Stimulated activated CD4-positive, alpha-beta T cell treated with anti-CD3 and anti-CD28 coated beads, TNF-alpha, amount 100 ng/mL, for 4 hours (primary cell): ENCODE measurements at places on chromosomes 2 and 18.

DNA sequence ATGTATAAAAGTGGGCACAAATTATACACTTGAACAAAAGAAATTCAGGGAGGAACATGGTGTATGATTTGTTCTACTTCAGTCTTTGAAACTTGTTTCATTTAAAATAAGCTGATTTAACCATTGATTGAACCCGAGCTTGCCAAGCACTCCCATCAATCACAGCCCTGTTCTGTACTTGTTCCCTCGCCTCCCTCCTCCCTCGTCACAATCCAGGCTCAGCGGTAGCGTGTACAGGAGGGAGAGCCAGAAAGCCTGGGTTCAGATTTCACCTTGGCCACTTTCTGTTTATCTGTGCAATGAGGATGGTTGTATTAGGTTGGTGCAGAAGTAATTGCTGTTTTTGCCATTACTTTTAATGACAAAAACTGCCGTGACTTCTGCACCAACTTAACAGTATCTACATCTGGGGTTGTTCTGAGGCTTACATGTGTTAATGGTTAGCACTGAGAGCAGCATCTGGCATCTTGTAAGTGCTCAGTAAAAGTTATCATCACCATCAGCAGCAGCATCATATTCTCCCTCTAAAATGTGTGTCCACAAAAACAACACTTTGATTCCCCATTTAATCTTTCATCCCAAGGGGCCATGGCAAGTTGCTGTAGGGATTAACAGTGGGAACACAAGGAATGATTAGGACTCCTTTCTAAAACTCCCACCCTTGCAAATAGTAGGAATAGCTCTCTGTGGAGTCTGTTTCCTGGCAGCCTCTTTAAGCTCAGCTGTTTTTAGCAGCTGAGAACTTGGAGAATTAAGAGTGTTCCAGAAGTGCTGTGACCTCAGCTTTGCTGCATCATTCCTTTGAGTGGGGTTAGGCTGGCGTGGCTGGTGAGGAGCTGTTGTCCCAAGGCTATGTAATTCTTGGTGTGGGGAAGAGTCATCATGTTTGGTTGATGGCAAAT is 4.7 kb downstream of the DPYSL5 start:
- no peak for DNase-seq

- no peak for DNase-seq
These were observed 100.6 kb upstream of the APCDD1 start for GRCh38 chr18:10353791-10354190.

DNA sequence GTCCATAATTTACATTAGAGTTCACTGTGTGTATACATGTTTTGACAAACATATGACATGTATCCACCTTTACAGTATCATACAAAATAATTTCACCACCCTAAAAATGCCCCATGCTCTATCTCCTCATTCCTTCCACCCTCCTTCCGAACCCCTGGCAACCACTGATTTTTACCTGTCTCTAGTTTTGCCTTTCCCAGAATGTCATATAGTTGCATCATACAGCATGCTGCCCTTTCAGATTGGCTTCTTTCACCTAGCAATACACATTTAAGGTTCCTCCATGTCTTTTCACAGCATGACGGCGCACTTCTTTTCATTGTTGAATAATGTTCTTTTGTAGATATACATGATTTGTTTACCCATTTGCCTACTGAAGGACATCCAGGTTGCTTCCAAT is 10.4 kb downstream of the LRPPRC start:
- no peak for DNase-seq

DNA sequence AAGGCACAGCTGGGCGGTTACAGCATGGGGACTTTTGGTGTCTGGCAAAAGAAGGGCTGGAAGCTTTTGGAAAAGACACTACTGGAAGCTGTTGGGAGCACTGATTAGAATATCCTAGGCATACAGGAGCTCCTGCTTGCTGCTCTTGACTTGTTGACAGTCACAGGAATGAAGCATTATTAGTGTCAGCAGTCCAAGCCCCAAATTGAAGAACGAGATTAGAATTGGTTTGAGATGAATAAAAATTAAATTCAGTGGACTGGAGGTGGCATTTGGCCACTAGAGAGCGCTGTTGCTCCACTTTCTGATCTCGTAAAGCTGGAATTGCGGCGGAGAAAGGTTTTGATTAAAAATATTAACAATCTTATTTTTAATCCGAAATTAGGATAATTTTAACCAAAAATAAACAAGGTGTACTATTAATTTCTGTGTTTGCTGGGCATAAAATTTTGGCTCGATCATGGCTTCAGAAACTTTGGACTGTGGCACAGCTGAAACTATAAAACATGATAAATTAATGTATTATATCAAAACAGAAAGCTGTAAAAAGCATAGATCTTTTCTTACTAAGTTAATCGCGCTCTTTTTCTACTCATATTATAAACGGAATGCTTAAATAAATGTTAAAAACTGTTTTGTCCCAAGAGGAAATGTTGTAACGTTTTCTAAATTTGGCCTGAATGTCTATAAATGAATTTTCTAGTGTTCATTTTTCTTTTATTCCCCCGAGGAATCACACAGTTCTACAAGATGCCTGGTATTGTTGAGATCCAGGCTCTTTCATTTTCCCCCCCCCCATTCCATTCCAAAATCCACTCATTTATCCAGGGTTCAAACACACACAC is 2.4 kb upstream of the HOXD8 start:
- DNase-seq = peak; percentile 47

DNA sequence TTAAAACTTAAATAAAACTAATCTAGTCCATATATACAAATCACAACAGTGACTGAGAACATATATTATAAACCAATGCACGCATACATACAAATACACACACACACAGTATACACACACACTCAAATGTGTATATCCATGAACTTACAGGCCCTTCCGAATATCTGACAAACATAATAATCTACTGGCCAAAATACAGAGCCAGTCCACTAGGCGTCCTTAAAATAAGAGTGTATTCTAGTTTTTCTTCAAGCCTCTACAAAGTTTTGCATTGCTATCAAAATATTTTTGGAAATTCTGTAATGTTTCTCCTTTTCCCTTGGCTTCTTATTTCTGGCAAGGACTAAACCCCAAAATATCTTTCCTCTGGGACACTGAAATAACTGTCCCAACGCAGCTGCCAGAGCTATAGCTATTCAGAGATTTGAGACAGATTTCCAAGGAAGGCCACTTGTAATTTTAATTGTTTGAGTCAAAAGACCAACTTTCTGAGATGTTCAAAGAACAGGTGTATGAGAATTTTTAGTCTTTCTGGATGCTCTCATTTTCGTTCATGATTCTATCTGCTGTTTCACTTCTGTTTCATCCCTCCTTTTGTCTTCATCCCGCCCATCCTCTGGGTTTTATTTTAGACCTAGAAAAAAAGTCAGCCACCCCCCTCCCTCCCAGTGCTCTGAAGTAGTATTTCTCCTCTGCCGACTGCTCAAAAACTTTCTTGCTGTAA is 24.1 kb upstream of the SP3 start:
- DNase-seq = no peak

- no peak for DNase-seq
These were observed 384.6 kb upstream of the LRRTM1 start for GRCh38 chr2:80689106-80689505.

DNA sequence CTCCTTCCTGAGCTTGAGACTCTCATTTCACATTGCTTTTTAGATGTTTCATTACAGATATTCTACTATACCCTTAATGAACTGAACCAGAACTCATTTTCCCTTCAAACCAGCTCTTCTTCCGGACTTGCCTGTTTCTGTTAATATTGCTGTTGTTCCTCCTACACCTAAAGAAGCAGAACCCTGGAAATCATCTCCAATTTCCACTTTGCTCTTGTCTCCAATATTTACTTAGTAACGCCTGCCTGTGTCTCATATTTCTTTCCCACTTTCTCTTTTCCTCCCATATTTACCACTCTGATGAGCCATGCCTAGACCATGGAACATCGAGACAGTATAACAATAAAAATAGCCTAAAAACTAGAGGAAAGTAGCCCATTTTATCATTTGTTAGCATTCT is 17.9 kb upstream of the GMCL1 start:
- no peak for DNase-seq

DNA sequence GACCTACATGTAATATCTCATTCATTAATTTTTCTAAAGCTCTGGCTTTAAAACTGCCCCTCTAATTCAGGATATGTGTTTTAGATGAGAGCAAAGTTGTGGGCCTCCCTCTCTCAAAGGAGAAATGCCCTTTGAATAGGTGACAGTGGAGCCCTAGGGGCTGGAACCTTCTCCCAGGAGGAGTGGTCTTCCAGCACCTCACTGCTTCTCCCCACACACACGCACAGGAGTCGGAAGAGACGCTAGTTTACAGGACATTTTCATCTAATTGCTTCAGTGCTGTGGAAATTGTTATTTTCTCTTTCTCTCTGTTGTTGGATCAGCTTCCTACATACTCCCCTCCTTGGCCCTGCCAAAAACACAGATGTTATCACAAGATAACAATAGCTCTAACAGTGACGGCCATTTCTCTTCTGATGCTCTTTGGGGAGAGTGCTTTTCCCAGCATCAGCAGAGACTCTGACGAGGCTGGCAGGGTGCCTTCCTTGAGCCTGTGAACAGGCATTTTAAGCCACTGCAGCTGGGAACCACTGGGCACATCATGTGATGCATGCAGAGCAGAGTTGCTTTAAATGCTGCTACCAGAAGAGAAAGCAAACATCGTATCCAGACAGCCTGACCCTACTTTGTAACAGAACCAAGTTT is 209.4 kb upstream of the SP5 start:
- DNase-seq = no peak

DNA sequence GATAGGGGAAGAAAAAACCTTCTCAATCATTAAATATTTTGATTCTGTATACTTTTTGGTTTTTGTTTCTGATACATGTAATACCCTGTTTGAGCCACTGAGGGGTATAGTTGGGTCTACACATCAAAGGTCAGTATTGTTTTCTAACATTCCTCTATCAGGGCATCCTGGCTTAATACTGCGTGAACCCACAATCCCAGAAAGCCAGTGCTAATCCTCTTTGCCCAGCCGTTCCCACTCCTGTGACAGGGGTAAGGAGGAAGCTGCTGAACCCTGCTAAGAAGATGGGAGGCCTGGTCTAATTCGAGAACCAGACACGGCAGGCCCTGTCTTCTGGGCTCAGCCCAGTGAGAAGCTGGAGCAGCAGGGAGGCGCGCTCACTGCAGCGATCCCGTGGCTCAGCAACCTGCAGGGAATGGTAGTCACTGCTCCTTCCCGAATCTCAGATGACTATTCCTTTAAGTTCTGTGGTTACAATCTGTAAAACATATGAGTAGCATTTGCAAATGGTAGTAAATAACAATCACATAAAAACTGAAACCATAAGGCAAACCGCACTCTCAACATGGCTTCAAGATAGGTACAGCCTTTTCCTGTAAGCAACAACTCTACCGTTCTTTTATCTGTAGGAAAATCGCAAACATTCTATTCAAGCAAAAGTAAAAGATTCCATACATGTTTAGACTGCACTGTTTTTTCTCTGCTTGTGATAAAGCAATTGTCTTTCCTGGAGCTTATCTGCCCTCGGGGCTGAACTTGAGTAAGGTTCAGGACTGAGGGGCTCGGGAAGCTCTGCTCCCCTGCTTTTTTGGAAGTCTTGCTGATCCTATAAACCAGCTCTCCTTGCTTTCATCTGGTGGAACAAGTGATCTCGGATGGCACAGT is 87.0 kb downstream of the EPB41L3 start:
- no peak for DNase-seq

DNA sequence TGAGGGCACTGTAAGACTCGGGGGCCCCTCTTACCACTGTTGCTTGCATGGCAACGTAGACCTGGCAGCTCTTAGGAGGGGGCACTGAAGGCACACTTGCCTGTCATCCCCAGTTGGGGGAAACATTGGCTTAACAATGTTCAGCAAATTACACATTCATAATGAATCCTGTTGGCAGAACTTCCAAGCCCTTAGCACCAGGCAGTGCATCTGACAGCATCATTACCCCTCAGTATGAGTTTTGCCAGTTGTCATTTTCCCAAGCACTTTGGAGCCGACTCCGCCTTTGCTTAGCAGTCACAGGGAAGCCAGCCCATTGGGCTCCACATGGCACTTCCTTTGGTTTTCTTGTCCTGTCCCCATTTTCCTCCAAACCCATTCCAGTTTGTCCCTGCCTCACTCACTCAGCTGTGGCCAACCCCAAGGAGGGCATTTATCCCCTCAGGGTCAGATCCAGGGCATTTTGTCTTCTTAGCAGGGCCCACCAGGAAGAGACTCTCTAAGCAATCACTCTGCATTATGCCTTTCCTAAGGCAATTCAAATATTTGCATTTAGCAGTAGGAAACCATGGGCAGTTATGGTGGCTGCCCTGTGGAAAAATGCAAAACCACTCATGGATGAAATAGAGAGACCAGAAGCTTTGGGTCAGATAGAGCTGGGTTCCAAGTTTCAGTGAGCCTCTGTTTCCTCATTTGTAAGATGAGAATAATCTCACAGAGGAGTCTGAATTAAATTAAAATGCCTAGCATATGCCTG is 73.9 kb downstream of the VSNL1 start:
- no peak for DNase-seq

- no peak for DNase-seq
These were observed 51.0 kb downstream of the SETBP1 start for GRCh38 chr18:44731530-44732237.

- no peak for DNase-seq
These were observed 150.6 kb upstream of the MAPRE2 start for GRCh38 chr18:34890486-34891085.
